ENCODE measurements at places on chromosomes 1 and 21. TPM values are rescaled to one million over a fixed set of nuclear protein-coding genes. Genes with fewer than 3 reads are reported as not detected.

The CBS gene
- 32.1 TPM for total RNA-seq

The GBP6 gene
- total RNA-seq, result not detected

GRCh38 chr1:109104364-109105151 lies 9.4 kb upstream of the ELAPOR1 start:
- H3K4me3 ChIP-seq, result no peak overlapping the region
- H3K27ac ChIP-seq, result no peak overlapping the region
- H3K27me3 ChIP-seq, result no peaks in the 10 kb centered on the region
- H3K36me3 ChIP-seq, result no peaks in the 10 kb centered on the region
- DNase-seq, result no peak

DNA sequence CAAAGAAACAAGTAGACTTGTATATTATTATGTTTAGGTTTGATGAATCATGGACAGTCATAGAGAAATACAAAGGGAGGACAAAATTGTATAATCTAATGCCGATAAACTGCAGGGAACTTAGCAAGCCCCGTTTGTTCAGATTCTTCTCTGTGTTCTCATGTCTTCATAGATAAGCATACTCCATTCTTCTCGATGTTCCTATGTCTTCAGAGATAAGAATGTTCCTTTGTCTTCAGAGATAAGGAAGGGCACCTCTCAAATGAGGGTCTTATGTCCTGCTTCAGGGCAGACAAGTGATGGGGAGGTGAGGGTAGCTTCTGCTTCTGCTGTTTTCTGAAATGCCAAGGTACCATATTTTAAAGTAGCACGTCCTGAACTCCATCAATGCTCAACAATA lies 19.7 kb upstream of the TADA1 start:
- no peaks in the 10 kb centered on the region for H3K4me1 ChIP-seq
- H3K27me3 ChIP-seq, result no peaks in the 10 kb centered on the region
- H3K36me3 ChIP-seq, result no peaks in the 10 kb centered on the region
- DNase-seq, result no peak

DNA sequence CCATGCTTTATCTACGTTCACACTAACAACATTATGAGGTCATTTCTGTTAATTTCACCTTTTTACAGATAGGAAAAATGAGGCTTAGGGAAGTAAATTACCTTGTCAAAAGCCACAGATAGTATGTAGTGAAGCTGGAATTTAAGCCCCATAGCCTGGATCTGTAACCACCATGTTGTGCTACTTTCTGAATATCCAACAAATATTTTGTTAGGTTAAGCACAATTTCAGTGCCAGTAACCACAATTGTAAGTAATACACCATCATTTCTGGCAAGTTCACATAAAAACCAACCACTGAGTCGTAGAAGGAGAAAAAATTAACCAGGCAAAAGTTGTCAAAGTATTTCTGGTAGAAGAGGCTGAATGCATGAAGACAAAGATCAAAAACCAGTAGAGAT lies 593.1 kb upstream of the CAMK1G start:
- H3K27ac ChIP-seq, result no peak overlapping the region
- H3K36me3 ChIP-seq, result no peaks in the 10 kb centered on the region
- no peak overlapping the region for H3K4me3 ChIP-seq
- no peak for DNase-seq
- H3K27me3 ChIP-seq, result no peaks in the 10 kb centered on the region
- no peaks in the 10 kb centered on the region for H3K4me1 ChIP-seq

The USH2A gene
- 0.06 TPM for total RNA-seq

DNA sequence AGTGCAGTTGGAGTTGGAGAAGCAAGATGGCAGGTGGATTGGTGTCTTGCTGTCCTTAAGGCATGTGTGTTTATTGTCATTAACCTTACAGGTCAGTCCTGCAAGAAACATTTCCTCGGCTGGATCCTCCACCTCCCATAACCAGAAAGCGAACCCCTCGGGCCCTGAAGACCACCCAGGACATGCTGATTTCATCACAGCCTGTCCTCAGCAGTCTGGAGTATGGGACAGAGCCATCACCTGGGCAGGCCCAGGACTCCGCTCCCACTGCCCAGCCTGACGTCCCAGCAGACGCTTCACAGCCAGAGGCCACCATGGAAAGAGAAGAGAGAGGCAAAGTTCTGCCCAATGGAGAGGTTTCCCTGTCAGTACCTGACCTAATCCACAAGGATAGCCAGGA lies 1.6 kb downstream of the C1orf226 start:
- DNase-seq, result no peak
- peaks cover 5% of the 10 kb centered on the region for H3K4me1 ChIP-seq
- no peak overlapping the region for H3K27ac ChIP-seq
- H3K27me3 ChIP-seq, result no peaks in the 10 kb centered on the region
- no peak overlapping the region for H3K4me3 ChIP-seq

Data from kidney (tissue), 22 donors.